Epithelial cell of esophagus (primary cell): ENCODE measurements at places on chromosomes 12 and 14.

GRCh38 chr14:42001431-42001830 is 394.8 kb downstream of the LRFN5 start:
- DNase-seq: no peak

GRCh38 chr12:52358575-52359350 is 8.5 kb downstream of the KRT85 start:
- no peak for DNase-seq

DNA sequence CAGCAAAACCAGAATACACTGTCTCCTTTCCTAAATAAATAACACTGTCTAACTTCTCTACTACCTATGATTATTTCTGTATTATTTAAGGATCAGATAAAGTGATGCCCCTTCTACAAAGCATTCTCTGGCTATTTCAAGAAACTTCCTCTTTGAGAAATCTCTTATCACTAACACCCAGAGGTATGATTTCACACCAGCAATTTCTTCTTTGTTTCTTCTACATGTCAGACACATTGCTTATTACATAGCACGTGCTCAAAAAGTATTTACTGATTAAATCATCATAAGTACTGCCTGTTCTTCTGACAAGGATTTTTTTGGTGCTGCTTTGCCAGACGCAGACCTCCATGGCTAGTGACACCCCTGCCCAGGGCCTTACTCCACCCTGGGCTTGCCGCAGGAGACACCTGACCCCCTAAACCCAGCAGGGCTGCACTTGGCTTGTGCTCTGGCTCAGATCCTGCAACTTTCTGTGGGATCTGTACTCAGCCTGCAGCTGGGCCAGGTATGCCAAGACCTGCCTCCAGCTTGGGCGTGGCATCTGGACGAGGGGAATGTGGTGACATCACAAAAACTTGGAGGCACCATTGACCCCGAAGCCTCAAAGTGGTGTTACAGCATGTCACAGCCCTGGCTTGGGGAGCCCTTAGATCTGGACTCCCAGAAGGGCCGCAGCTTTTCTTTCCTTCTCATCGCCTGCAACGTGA is 15.4 kb upstream of the HIGD1C start:
- no peak for DNase-seq

- DNase-seq: peak; percentile 48
Measured at GRCh38 chr12:118061873-118062843, 1.2 kb upstream of the WSB2 start.

DNA sequence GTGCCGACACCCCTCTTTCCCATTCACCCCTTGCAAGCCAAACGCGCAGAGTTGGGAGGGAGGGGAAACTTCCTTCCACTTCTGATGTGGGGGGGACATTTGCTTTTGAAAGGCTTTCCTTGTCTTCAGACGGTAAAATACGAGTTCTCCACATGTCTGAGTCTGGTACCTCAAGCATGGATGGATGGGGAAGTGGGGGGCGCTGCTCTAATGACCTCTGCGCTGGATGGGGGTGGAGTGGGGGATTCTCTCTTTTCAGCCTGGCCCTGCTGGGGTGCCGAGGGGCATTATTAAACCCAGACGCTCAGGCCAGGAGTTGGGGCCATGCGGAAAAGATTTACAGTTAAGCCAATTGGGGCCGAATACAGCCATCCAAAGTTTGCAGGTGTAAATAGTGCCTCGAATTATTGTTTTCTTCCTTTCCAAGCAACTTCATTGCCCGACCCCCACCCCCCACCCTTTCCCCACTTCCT is 9.1 kb upstream of the TBX3 start:
- DNase-seq: no peak

DNA sequence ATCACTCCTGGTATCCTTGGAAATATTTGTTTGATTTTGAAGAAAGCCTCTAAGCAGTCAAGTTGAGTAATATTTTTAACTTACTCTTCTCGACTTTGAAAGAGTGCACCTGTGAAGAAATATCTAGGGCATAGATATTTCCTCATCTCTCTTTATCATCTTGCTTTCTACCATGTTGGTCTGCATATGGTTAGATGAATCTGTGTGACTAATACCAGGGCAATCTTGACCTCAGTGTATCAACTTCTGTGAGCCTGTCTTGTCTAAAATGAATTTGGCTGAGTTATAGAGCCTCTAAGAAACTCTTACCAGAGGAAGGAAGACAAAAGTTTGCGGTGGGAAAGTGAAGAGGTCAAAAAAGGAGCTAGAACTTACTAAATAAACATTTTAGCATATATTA is 68.4 kb downstream of the SYT1 start:
- DNase-seq: peak; percentile 13

- DNase-seq: no peak
Measured at GRCh38 chr14:104669697-104670096, 19.7 kb upstream of the INF2 start.

DNA sequence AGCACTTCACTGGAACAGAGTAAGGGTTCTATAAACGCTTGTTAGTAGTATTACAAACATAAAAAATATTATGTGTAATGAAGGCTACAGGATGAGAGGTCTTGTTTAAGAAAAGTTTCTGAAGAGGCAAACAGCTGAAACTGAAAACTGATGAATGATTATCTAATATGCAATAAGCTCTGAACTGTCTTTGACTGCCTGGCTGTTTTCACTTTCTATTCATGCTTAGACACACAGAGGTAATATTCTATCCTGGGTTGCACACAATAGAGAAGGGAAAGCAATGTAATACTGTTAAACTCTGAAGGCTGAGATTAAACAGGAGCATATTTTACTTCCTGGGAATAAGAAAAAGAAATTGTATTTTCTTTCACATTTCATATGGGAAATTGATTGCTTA is 251.3 kb downstream of the ALX1 start:
- no peak for DNase-seq

DNA sequence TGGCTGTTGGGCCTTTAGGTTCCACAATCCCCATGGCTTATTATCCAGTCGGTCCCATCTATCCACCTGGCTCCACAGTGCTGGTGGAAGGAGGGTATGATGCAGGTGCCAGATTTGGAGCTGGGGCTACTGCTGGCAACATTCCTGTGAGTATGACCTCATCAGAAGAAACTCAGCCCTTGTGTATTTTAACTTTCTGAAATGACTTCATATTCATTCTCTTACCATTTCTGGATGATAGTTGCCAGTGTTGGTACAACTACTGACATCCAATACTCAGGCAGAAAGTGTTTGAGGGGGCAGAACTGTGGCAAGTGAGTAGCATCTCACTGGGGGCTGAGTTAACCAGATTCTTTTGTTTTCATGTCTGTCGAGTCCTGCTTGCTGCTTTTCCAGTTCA is 2.3 kb downstream of the DAZAP2 start:
- DNase-seq: peak; percentile 49

- no peak for DNase-seq
Measured at GRCh38 chr12:93192878-93193277, 184.8 kb upstream of the NUDT4 start.

GRCh38 chr12:93725531-93725930 is 48.4 kb downstream of the CRADD start:
- DNase-seq: no peak

GRCh38 chr14:94009767-94010166 is 12.7 kb downstream of the CCDC197 start:
- DNase-seq: peak; percentile 65

DNA sequence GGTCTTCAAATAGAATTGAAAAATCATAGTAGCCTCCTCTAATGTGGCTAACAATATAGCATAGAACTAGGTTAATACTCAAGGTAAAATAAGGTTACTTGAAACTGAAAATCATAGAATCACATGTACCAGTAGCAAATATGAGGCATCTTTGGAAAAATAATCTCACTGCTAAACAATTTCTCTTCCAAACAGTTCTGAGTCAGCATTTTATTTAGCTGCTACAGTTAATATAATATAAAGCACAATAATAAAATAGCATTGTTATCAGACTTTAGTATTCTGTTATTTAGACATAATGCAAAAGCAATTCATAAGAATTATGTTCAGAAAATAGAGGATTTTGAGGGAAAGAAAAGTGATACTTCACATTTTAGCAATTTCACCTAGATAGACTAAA is 35.0 kb downstream of the ERO1A start:
- DNase-seq: no peak

DNA sequence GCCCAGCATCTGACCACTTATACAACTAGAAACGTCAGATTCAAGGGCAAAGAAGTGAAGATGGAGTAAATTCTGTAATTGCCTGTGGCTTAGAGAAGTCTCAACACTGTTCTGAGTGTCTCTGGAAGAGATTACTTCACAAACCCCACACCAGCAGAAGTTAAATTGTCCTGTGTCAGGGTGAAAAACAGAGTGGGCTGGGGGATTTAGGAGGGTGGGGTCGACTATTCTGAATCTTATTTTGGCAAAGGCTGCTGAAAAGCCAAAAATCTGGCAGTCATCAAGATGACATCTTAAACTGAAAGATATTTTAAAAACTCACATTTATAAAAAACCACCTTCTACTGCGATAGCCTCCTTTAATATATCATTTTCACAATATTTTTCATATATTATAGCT is 180.8 kb downstream of the KLHL28 start:
- DNase-seq: no peak

- DNase-seq: peak; percentile 86
Measured at GRCh38 chr12:10641735-10642500, 28.5 kb upstream of the MAGOHB start.

GRCh38 chr14:95902273-95902826 is 25.7 kb downstream of the TUNAR start:
- DNase-seq: no peak

DNA sequence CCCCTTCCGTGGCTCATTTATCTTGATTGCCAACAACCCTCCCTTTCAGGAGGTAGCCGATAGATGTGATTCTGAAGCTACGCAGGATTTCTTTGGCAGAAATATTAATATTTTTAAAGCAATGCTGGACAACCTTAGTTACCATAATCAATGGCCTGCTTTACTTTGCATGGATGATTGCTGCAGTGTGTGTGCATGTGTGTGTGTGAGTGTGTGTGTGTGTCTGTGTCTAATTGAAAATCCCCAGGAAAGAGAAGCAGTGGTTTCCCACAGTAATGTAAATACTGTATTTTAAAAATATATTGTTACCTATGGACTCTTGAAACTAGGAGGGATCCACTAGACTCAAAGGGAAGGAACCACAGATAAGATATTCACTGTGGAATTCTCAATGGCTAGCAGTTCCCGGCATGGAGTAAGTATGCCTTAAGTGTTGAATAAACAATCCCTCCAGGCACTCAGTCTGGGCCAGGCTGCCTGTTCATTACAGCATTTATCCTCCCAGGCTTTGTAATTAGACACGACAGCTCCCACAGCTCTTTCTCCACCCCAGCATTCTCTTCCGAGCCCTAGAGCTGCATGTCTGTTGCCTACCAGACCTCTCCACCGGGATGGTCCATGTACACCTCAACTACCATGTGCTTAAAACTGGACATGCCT is 22.5 kb upstream of the C14orf132 start:
- no peak for DNase-seq

GRCh38 chr12:95218150-95219133 is 835 bp downstream of the VEZT start:
- peak; percentile 87 for DNase-seq

- peak; percentile 69 for DNase-seq
Measured at GRCh38 chr14:90903101-90903500, 86.9 kb upstream of the TTC7B start.

DNA sequence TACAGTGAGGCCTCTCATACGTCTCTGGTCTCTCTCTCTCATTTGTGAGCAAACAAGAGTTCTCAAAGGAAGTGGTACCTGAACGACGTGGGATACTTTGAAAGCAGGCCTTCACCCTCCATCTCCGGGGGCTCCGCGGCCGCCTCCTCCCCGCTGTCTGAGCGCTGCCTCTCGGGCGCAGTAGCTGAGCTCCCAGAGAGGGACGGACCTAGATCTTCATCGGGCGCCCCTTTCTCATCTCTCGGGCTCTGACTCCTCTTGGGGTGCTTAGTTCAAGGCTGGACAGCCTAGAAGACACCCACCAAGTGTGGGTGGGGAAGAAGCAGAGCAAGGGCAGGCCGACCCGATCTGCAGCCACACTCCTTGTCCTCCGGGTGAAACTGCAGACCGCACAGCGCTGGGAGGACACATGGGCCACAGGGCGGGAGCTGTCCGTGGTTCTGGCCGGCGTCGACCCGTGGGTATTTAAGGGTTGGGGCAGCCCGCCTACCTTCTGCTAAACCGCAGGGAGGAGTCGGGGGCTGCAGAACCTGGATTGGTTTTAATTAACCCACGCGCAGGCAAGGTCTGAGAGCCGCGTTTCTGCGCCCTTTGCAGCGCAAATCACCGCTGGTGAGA is 92.7 kb downstream of the PAH start:
- DNase-seq: peak; percentile 47

GRCh38 chr12:46898152-46898931 is 72.5 kb upstream of the SLC38A4 start:
- no peak for DNase-seq

DNA sequence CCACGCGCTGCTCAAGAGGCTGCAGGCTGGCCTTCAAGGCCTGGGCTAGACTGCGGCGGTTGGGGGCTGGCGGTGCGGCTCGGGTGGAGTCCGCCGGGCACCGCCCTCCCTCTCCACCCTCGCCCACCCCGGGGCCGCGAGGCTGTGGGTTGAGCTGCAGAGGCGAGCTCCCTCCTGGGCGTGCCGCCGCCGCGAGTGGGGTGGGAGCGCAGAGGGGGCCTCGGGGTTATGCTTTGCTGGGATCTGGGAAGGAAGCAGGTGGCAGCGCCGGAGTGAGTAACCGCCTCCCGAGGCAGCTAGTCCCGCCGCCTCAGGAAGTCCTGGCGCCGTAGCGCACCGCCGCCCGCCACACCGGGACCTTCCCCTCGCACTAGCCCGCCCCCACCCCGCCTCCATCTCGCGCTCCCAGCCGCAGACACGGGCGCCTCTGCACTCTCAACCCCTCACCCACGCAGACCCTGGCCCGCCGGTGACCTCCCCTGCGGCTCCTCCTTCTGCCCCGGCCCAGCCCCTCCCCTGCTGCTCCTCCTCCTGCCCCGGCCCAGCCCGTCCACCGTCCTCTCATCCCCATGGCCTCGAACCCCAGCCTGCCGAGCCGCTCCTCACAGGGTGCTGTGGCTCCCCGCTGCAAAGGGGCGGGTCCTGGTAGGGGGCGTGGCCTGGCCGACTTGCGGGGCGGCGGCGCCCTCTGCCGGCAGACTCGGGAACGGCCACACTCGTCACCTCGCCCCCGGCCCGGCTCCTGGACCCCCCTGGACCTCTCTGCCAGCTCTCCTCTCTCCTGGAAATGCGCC is 16.6 kb downstream of the TAMALIN start:
- DNase-seq: peak; percentile 62

GRCh38 chr12:111993292-111994150 is 19.4 kb downstream of the TMEM116 start:
- DNase-seq: no peak

DNA sequence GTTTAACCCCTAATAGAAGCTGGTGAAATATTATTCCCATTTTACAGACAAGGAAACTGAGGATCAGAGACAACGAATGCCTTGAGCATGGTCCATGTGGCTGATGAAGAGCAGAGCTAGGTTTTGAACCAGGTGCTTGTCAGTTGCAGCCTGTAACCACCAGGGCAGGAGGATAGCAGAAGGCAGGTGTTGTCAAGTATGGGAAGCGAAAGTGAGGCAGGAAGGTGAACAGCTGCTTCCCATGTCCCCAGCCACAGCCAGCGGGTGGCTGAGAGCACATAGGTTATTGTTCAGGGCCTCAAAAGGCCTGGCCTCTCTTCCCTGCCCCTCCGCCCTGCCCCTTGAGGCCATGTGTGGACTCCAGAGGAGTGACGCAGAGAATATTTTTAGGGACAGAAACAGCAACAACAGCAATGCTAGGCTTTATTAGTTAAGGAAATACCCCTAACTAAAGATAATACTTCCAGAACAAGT is 39.6 kb downstream of the IQSEC3 start:
- no peak for DNase-seq

- DNase-seq: no peak
Measured at GRCh38 chr12:92481066-92481465, 221.7 kb upstream of the PLEKHG7 start.
